CD4-positive, alpha-beta T cell treated with Interleukin-1 beta for 1 hour (primary cell): ENCODE measurements at places on chromosomes 4 and X.

DNA sequence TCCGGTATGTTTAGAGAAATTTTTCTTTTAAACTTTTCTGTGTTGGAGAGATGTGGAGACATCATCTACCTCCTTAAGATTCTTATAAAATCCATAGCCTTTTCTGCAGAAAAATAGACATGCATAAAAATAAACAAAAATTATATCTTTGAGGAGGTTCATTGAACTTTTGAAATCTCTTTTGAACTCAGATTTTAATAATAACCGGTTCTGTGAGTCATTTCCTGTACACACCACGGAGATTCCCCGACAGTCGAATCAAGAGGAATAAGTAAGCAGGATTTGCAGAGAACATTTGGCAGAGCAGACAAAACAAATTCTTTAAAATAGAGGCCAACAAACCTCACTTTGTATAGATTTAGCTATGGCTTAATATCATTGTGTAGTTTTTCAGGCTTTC lies 918.7 kb upstream of the POU3F4 start:
- no peak for DNase-seq

- DNase-seq, result peak; percentile 23
These were observed 115.7 kb upstream of the ZXDA start for GRCh38 chrX:58025979-58026378.

GRCh38 chr4:57184378-57185029 lies 74.3 kb upstream of the IGFBP7 start:
- no peak for DNase-seq

DNA sequence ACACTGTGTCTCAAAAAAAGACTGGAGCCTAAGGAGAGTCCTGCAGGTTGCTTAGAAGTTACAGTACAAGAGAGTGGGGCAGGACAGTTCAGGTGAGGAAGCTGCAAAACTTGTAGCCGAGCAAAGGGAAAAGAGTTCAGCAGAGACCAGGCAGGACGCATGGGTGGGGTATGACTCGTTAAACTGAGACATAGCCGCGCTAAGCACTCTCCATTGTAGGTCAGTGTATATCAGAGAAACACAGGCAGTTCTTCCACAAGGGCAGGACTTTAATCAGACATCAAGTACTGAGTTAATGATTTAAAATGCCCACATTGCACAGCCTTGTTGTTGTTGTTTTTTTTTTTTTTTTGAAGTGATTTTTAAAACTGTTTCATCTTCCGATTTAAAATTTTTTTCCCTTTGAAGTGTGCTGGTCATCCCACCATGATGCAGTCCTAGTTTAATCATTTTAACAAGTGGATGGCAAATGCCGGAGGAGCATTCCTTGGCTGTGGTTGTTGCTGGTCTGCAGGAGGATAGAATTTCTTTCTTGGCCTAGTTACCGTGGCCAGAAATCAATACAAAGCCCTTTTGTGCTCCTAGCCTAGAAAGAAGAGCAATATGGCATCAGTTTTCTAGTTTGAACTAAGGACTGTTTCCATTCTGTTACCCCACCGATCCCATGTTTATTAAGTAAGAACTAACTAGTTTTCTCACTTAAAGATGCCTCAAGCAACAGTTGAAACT lies 10.3 kb downstream of the LAP3 start:
- DNase-seq, result no peak

- no peak for DNase-seq
These were observed 36.3 kb downstream of the NAT8L start for GRCh38 chr4:2095236-2096072.

DNA sequence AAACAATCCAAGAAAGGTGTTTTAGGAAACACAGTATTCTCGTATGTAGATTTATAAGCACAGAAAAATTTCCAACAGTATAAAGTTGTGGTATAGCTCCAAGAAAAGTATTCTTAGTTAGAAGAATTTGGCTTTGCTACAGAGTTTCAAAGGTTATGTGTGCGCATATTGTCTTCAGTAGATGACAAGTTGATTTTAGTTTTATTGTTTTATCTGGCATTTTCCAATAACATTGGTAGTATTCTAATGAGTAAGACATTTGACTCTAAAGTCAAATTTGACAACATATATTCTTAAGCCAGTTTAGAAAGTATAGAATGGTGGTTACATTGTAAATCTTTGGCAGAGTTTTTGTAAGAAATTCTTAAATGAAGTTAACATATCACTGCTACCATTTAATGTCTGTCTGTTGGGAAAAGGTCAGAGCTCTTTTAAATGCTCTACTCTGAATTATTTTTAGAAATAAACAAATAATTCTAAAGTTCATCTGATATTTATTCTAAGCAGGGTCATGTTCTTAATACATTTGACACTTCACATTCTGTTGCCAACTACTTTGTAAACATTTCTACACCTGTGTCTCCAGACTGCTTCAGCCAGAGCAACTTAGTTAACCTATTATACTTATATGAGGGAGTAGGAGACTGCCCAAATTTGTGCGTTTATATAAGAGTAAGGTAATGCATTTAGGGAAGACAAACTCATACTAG lies 30.0 kb downstream of the CLCN3 start:
- DNase-seq, result no peak

GRCh38 chr4:128462103-128462783 lies 174.6 kb upstream of the PGRMC2 start:
- no peak for DNase-seq

GRCh38 chrX:84735025-84735424 lies 232.8 kb upstream of the HDX start:
- no peak for DNase-seq

DNA sequence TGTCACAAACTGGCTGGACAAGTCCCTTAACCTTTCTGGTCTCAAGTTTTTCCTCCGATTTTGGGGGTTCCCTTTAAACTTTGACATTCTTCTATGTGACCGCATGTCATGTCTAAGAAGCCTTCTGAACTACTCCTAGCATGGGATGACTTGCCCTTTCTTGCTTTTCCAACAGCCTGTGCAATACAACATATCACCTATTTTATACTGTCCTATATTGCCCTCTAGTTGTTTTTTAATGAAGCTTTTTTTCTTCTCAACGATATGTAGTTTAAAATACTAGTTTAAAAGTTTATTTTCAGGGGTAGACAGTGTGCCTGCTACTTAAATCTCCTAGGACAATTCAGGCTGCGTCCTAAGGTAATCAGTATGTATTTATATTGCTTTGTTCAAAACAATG lies 1.0 kb upstream of the IGBP1 start:
- no peak for DNase-seq

DNA sequence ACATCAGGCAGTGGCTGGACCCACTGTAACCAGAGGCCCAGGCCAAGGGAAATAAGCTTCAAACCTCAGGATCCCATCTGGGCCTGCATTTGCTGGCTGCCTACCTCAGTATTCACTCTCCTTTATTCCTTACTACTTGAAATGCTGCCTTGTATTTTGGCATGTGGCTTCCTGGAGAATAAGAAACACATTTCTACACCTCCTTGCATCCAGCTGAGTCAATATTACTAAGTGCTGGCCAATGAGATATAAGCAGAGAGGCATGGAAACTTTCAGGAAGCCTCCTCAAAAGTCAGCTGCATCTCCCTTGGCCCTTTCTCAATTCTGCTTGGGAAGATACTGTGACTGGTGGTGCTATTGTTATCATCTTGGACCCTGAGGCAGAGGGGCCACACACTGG lies 59.8 kb upstream of the RELL1 start:
- no peak for DNase-seq
